ENCODE measurements at places on chromosomes 1 and 21. TPM values are rescaled to one million over a fixed set of nuclear protein-coding genes. Genes with fewer than 3 reads are reported as not detected.

Gene ZNF593OS
- total RNA-seq: not detected

Gene PSMA5
- 51.2 TPM for total RNA-seq

Gene OLIG2
- total RNA-seq: not detected

Gene LCE1B
- not detected for total RNA-seq

GRCh38 chr21:44908908-44909307, 11.8 kb downstream of the ITGB2 start:
- DNase-seq: no peak

- peak; percentile 74 for DNase-seq
Observed at GRCh38 chr1:44785029-44785380, 3.0 kb downstream of the BEST4 start.
